ENCODE measurements at places on chromosomes 1 and 21. TPM values are rescaled to one million over a fixed set of nuclear protein-coding genes. Genes with fewer than 3 reads are reported as not detected.

The C8A gene
- not detected for total RNA-seq

The RNF2 gene
- total RNA-seq = 32.3 TPM

The BEST4 gene
- 0.26 TPM for total RNA-seq

GRCh38 chr1:162709870-162710269, 77.6 kb downstream of the DDR2 start:
- DNase-seq = no peak
- peaks cover 10% of the 10 kb centered on the region for H3K4me1 ChIP-seq
- no peaks in the 10 kb centered on the region for H3K36me3 ChIP-seq
- no peak overlapping the region for H3K27ac ChIP-seq
- H3K4me3 ChIP-seq = no peak overlapping the region

GRCh38 chr1:243598433-243598832, 251.6 kb downstream of the AKT3 start:
- no peaks in the 10 kb centered on the region for H3K27me3 ChIP-seq
- H3K36me3 ChIP-seq = no peaks in the 10 kb centered on the region
- no peak overlapping the region for H3K4me3 ChIP-seq
- peak overlapping the region; percentile 35 for H3K27ac ChIP-seq
- peak; percentile 91 for DNase-seq

DNA sequence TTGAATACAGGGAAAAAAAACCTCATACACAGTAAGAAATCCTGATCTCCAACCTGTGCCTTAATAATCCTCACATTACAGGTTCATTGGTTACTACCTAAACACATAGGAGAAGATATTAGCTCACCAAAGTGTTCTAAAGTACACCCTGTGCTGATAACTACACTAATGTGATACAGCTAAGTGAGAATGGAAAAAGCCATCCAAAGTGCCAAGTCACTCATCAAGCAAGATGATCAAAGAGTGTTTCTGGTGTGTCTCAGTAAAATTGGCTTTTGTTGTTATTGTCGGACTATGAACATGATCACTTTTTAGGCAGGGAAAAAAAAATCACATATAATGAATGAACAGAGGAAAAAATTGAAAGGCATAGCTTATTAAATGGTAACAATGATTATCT, 31.4 kb downstream of the EPS15 start:
- H3K27ac ChIP-seq = no peak overlapping the region
- H3K4me1 ChIP-seq = no peaks in the 10 kb centered on the region
- H3K4me3 ChIP-seq = no peak overlapping the region
- H3K27me3 ChIP-seq = no peaks in the 10 kb centered on the region
- H3K36me3 ChIP-seq = no peaks in the 10 kb centered on the region

DNA sequence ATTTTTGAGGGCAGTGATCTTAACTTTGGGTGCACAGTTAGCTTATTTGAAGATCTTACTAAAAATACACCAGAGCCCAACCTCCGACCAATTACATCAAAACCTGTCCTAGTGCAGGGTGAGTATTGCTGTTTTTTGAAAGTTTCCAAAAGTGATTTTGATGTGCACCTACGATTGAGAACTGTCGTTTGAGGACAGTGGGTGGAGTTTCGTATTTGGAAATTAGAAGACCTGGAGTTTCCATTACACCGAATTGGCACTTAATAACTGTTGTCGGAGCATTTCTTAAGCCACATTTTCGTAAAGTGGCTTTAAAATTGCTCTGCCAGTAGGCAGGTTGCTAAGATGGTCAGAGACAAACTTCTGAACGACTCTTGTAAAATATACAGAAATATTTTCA, 1.1 kb downstream of the SOD1 start:
- peaks cover 3% of the 10 kb centered on the region for H3K36me3 ChIP-seq
- no peak for DNase-seq
- peaks cover 22% of the 10 kb centered on the region for H3K4me1 ChIP-seq

DNA sequence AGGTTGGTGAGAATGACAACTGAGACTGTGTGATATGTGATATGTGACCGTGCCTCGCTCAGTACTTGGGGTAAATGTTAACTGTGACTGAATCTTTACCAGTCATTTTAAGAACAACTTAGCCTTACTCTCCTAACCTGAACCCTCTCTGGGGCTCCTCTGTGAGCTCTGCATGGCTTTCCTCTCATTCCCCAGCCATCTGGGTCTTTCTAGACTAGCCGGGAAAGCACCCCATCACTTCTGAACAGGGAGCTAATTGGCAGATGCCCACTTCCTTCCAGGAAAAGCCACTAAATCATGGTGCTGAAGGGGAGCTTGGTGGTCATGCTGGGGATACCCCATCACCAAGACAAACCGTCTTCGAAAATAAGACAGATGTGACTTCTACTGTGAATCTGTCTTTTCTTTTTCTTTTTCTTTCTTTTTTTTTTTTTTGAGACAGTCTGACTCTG, 16.5 kb upstream of the FOXO6 start:
- H3K36me3 ChIP-seq = no peaks in the 10 kb centered on the region
- H3K4me1 ChIP-seq = no peaks in the 10 kb centered on the region
- no peak overlapping the region for H3K4me3 ChIP-seq
- no peak for DNase-seq
- H3K27ac ChIP-seq = no peak overlapping the region

Data from astrocyte (in vitro differentiated cells and primary cell).